Left kidney (tissue), 8 donors: ENCODE measurements at places on chromosomes 2 and 18.

DNA sequence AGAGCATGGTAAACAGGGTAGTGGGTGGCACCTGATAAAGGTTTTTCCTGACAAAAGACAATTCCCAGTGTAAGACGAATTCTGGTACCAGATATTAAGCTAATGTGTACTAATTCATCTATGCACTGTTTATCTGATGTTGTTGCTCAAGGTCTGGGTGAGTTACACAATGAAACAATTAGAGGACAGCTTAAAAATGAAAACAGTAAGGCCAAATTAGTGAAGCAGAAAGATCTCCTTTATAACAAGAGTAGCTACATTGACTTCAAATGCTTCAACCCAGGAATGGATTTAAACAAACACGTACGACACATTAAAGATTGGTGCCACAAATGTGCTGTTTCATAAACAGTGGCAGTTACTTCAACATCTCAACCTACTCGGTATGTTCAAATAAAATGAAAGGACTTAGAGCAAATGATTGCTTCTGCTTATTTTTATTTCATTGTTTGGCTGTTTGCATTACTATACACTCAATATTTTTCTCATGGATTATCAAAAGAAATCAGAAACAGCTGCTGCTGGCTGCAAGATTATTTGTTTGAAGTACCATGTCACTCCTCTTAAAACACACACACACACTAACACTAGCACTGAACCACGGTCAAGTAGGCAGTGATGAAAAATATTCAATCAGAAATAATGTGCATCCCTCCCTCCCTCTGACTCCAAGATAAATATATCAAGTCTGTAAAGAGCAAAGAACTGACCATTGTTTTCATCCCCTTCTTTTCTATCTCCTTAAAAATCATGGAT is 94.4 kb upstream of the RND3 start:
- no peak for DNase-seq

- no peak for DNase-seq
These were observed 209.7 kb upstream of the COPS8 start for GRCh38 chr2:236875906-236876505.

GRCh38 chr2:147826278-147827087 is 18.3 kb upstream of the ACVR2A start:
- DNase-seq, result no peak

DNA sequence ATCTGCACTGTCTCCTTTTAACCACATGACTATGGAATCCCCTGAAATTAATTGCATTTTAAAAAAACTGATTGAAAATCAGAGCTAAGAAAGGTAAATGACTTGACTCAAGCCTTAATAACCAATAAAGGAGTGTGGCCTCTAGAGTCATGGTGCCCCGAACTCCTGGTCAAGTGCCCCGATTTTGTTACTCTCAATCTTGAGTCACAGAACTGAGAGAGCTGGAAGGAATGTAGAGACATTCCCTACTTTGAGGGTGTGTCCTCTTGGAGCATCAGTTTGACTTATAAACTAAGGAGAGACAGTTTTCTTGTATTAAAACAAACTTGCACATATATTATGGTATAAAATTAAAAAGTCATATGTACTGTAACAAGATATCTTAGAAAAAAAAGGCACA is 2.4 kb downstream of the WDR43 start:
- no peak for DNase-seq

DNA sequence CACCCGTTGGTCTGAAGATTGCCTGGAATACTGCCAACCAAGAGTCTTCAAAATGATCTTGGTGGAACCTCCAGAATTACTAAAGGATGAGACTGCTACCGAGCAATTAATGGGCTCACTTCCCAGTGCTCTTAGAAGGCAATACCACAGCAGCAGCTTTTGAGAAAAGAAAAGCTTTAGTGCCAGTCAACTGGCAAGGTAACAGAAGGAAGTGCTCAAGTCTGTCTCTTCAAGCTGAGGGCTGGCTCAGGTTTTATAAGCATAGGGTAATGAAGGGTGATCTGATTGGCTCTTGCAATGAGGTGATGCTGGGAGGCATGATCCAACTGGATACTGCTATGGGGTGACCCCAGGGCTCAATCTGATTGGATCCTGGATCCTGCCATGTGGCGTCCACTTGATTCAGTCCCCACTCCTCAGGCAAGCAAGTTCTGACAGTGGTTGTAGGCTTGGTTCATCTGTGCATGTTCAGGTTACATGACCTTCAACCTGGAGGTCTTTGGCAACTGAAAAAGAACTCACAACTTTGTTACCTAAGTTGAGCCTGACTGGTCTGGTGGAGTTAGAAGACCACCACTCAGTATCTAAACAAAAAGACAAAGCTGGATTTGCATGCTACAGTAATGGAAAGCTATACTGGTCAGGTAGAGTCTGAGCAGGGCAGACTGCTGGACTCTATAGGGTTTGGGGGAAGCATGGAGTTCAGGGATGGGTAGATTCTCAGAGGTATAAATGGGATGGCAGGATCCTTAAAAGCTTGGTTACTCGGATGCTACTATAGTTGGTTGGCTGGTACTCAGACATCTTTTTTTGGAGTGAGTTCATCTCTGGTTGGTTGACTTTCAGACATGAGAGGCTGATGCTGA is 14.0 kb upstream of the RIF1 start:
- no peak for DNase-seq

- no peak for DNase-seq
These were observed 102.2 kb downstream of the TEX51 start for GRCh38 chr2:127000937-127001336.

GRCh38 chr2:168626096-168626495 is 170.0 kb downstream of the CERS6 start:
- DNase-seq, result no peak

DNA sequence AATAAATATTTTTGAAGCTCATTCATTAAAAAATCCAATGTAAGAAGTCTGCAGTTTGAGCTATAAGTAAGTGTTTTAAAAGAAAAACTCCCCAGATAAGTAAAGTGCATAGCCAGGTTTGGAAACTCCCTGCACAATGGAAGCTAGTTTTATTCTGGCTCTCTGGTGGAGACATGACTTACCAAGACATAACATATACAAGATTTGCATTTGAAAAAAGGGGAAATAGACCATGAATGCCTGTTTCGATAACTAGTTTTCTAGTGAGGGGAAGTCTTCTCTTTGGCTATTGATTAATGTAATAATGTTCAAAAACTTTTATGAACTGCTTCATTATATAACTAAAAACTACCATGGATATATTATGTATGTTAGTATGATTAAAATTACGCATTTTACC is 435.2 kb downstream of the ARHGAP15 start:
- DNase-seq, result no peak

DNA sequence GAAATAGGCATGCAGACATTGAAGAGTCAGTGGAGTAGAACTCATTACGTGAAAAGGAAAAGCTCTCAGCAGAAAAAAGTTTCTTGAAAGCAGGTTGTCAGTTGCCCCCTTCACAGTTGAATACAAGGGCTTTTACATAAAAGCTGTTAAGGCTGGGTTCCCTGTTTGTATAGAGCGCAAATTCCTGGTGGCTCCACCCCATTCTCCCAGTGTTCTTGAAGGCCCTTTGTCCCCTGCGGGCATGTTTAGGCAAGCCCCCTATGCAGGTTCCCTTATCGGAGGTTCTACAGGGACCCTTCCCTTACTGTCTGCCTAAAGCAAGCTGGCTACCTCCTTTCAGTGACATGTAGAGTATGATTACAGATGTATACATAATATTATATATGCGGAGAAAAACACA is 497.2 kb upstream of the SYT4 start:
- DNase-seq, result no peak

DNA sequence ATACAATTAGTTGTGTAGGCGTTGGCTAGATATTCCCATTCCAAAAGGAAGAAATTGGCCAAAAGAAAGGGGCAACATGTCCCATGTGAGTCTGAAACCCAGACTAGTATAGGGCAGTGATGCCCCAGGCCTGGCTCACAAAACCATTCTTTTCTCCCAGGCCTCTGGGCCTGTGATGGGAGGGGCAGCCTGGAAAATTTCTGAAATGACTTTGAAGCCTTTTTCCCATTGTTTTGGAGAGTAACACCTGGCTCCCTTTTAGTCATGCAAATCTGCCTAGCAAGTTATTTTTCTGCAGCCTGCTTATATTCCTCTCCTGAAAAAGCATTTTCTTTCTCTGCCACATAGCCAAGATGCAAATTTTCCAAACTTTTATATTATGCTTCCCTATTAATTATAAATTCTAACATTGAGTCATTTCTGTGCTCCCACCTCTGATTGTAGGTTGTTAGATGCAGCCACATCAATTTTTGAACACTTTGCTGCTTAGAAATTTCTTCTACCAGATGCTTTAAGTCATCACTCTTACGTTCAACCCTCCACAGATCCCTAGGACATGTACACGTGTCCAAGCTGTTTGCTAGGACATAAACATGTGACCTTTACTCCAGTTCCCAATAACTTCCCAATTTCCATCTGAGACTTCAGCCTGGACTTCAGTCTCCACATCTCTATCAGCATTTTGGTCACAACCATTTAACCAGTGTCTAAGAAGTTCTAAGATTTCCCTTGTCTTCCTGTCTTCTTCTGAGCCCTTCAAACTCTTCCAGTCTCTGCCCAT is 76.1 kb upstream of the MC4R start:
- DNase-seq, result no peak

- DNase-seq, result no peak
These were observed 162.0 kb downstream of the COL6A3 start for GRCh38 chr2:237251986-237252385.

DNA sequence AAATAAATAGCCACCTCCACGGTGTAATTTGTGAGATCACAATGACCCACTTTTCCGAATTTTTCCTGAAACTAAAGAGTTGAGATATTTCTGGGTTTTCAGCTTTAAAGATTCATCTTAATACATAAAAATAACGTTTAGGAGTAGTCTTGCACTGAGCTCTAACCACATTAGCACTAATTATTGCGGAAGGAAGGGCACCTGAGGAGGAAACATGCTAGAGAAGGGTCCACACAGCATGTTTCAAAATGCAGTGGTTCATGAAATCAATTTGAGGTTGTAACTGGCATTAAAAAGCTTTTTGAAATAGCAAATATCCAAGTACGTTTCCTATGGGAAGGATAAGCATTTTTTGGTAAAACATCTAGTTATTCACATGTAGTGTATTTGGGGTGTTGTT is 8.4 kb downstream of the INPP4A start:
- DNase-seq, result no peak

DNA sequence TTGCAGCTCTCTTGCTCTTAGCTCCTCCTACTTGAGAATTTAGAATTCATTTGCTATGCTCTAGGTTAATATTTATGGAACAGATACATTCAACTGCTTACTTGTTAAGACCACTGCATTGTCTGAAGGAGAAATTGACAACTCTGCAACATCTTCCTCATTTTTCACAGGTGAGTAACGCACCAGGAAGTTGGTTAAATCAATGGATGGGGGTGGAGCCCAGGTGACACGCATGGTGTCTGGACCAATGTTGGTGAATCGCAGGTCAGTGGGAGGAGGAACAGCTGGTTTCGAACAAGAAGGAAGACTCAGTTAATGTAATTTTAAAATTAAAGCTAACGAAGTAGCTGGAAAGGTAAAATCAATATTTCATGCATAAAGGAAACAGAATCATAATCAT is 44.3 kb downstream of the FN1 start:
- DNase-seq, result no peak
